ENCODE measurements at places on chromosomes 5 and 9. TPM values are rescaled to one million over a fixed set of nuclear protein-coding genes. Genes with fewer than 3 reads are reported as not detected.

MARCOL gene
- not detected for total RNA-seq

CCL19 gene
- not detected for total RNA-seq

DBH gene
- not detected for total RNA-seq

BHMT2 gene
- total RNA-seq = 4.1 TPM

OR13D1 gene
- not detected for total RNA-seq

BAAT gene
- not detected for total RNA-seq

LCN9 gene
- not detected for total RNA-seq

ENC1 gene
- 22.6 TPM for total RNA-seq

ADAMTS19 gene
- total RNA-seq = 0.26 TPM

DNAJC21 gene
- total RNA-seq = 41.5 TPM

FEM1C gene
- total RNA-seq = 19.0 TPM

ADRB2 gene
- total RNA-seq = 3.7 TPM

HSD17B4 gene
- total RNA-seq = 215 TPM

ARID3C gene
- total RNA-seq = 0.31 TPM

RNF208 gene
- 0.40 TPM for total RNA-seq

Measured in aortic smooth muscle cell (primary cell).